ENCODE measurements at places on chromosomes 3 and 15.
A peak's percentile ranks its signal among the peaks of the same experiment; 100 is the strongest.

- DNase-seq: no peak
Observed at GRCh38 chr15:57649138-57649537, 57.4 kb upstream of the POLR2M start.

DNA sequence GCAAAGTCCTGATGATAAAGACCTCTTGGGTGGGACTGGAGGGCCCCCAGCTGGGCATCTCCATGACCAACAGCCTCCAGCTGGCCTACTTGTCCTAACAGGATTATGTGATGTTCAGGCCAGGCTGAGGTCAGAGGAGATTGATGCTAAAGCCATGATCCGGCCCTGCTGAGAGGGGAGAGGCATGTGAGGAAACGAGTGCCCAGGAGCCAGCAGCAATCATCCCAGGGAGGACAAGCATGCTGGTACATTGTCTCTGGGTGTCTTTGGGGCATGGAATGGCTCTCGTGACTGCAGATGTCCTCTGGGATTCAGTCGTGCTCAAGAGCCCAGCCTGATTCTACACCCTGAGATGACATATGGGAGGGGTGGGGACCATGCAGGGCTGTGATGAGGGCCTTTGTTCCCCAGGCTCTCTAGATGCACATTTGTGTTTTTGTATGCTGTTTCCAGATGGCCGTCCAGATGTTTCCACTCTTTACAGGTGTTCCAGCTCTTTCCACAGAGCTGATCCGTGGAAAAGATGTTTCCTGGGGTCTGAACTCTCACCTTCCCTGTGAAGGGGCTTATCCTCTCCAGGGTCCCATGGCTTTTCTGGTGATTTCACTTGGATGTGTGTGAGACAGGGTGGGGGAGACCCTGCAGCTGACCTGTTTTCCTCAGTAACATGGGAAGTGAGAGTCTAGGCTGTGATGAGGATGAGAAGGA lies 20.2 kb downstream of the SLC24A1 start:
- DNase-seq: no peak

DNA sequence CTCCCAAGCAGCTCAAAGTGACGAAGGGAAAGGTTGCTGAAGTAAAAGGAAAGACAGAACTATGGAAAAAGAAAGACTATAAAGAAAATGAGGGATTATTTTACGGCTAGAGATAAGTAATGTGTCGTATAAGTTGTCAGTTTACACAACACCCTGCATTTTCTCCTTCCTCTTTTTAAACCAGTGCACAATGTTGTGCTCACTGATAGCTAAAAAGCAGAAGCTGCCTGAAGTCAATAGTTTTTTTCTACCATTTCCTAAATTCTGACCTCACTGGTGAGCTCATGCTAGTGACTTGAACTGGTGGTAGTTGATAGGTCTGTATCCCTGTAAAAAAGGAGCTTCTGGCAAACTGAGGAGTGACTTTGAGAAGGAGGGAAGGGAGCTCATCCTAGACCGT lies 368.6 kb upstream of the GBE1 start:
- no peak for DNase-seq

GRCh38 chr15:37789881-37790280 lies 144.6 kb upstream of the TMCO5A start:
- no peak for DNase-seq

GRCh38 chr15:92041371-92041770 lies 187.9 kb downstream of the SLCO3A1 start:
- DNase-seq: no peak

DNA sequence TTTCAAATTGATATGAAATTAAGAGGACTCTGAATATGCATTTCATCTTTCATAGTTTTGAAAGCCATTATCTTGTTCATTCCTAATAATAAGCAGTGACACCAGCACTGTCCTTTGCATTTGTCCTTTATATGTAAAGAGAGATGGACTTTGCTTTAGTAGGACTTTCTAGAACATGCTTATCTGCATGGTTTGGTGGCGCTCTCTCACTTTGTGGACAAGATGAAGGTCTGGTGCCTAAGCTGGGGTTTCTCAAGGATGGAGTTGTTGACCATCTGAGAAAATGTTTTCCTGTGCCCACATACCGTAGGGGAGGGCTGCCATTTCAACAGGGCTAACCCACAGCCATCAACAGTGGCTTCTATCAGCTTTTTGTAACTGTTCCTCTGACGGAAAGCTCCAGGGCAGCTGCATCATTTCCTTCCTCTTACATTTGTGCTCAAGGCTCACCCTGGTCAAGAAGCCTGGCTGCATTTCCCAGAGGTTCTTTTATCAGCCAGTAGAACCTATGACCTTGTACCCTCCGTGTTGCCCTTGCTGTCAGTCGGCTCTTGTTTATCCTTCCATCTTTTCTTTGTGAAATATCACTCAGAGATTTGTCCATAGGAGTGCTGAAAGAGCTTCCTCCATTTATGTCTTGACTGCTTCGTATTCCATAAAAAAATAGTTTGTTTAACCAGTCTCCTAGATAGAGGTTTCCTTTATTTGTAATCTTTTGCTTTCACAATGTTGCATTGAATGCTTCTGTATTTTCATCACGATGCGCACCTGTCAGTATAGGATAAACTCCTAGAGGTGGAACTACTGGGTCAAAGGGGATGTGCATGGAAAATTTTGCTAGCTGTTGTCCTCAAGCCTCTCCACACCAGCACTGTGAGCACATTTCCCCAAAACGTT lies 44.6 kb downstream of the ABHD2 start:
- no peak for DNase-seq

DNA sequence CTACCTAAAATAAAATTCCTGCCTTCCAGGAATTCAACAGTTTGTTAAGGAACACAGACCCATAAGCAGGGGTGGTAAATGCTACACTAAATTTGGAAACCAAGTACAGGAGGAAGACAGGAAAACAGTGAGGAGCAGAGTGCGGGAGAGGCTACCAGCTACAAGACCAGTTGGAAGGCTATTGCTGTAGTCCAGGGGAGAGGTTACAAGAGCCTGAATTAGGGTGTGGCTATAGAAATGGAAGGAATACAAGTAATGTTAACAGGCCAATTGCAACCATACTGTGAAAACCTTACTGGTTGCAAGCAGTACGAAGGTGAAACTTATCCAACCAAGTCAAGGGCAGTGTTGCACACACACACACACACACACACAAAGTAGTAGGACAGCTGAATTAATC lies 880 bp upstream of the ARMC8 start:
- no peak for DNase-seq

- DNase-seq: no peak
Observed at GRCh38 chr15:69060041-69060481, 45.6 kb downstream of the NOX5 start.

GRCh38 chr3:159887911-159888310 lies 100.7 kb upstream of the IL12A start:
- no peak for DNase-seq

- DNase-seq: no peak
Observed at GRCh38 chr15:91975241-91975978, 121.9 kb downstream of the SLCO3A1 start.

DNA sequence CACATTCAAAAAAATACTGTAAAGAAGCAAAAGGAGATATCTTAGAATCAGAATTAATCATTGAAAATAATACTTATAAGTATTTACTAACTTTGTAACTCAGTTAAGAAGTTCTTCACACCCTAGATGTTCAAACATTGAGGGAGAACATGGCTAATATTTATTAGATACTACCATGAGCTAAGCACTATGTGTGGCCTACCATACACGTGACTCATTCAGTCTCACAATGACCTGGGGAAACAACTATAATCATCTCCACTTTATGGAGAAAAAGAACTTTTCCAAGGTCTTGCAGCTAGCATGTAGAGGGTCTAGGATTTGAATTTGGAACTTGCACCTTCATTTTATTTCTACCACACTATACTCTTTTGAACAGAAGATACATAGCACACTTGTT lies 361.9 kb upstream of the CFAP20DC start:
- no peak for DNase-seq

DNA sequence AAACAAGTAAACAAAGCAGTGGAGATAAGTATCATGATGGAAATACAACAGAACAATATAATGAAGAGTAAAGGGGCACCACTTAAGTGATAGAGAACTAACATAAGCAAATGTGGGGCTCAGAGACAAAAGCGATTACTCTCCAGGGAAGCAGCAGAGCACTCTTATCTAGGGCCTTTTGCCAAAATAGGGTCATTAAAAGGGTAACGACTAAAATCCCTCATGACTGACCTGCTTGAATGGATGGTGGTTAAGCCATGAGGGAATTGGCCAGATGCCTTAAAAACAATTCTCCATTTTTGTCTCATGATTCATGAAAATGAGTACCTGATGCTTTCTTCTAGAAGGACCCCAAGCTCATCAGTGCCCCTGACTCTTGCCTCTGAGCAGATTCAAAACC lies 3.2 kb upstream of the SLC7A14 start:
- DNase-seq: no peak

- peak; percentile 34 for DNase-seq
Observed at GRCh38 chr15:69976366-69976994, 121.2 kb downstream of the TLE3 start.

- DNase-seq: no peak
Observed at GRCh38 chr3:119362010-119362409, 67.8 kb downstream of the ARHGAP31 start.

DNA sequence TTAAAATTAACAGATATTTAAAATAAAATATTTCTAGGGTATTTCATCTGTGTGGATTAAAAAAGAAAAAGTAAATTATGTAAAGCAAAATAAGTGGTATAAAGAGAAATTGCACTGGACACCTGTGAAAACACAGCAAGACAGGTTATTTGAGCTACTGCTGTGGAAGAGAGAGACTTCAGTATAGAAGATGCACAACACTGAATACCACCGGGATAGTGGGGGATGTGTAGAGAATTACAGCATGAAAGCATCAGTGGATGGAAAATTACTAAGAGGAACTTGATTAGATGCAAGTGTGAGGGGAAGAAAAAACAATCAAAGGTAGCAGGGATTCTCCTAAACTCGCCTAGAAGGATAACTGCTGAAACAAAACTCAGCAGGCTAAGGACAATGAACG lies 1242.5 kb upstream of the GBE1 start:
- DNase-seq: no peak

GRCh38 chr15:84886211-84886983 lies 1.9 kb downstream of the SLC28A1 start:
- DNase-seq: no peak

DNA sequence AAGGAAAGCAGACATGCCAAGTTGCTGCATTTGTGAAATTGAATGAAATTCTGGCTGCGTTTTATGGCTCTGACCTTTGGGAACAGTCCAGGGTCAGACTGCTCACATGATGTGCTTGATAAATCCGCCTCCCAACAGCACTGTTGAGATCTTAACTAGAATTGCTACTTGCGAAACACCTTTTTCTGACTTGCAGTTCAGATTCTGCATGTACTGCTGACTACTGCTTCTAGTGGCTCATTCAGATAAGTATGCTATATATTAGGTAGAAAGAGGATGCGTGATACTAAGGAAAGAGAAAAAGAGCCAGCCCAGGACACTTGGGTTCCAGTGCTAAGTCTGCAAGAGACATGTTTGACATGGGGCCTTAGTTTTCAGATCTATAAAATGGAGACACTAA lies 129.4 kb downstream of the LPP start:
- DNase-seq: no peak

DNA sequence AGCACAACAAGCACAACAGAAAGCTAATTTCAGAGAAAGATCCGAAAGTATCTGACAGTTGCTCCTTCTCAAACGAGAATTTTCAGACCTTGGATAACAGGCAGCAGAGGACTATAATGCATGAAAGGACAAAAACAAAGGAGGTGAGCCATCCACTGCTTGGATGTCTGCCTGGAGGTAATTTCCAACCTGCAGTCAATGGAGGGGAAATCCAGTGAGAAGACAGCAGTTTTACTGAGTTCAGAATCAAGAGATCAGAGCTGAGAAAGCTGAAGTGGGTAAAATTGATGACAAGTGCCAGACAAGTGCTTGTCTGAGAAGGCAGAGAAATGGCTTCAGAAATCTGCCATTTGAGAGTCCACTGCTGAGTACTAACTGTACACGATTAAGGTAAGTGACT lies 22.1 kb downstream of the UBE3A start:
- no peak for DNase-seq

DNA sequence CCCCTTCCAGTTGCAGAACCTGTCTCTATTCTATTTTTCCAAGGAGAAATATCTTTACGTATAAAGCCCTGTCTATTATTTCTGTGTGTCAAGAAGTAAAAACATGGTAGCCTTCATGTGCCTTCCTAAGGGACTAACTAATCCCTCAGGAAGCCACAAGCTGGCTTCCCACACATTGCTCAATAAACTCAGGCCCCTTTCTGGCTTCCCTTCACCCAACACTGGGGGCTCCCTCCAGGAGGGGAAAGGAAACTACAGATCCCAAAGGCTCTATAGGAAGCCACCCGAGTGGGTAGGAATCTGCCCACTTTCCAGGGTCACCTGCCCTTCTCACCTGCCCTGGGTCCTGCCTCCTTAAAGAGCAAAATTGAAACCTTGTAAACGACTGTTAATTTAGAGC lies 4.6 kb downstream of the TLE3 start:
- no peak for DNase-seq

GRCh38 chr3:106183762-106184391 lies 315.1 kb upstream of the CBLB start:
- no peak for DNase-seq

GRCh38 chr3:4019501-4019900 lies 220.3 kb downstream of the LRRN1 start:
- DNase-seq: no peak

GRCh38 chr15:53618461-53618860 lies 141.0 kb downstream of the WDR72 start:
- no peak for DNase-seq

DNA sequence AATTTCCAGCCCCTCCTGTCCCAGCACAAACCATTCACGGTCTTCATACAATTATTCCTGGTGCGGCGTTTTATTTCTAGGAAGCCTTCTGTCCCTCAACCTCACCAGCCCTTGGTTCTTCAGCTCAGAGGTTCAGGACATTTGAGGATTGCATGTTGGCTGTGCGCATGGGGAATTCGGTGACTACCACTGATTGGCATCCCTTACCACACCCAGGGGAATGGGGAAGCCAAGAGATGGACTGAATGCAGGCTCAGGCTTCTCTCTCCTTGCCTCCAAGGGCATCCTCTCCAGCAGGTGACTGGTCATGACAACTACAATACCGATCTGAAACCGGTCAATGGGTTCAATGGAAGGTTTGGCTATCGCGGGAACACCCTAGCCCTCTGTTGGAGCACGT lies 153.8 kb downstream of the MTHFS start:
- no peak for DNase-seq

GRCh38 chr15:79724312-79724711 lies 172.5 kb downstream of the MTHFS start:
- DNase-seq: no peak

GRCh38 chr3:141434255-141434654 lies 52.6 kb upstream of the RASA2 start:
- DNase-seq: no peak

DNA sequence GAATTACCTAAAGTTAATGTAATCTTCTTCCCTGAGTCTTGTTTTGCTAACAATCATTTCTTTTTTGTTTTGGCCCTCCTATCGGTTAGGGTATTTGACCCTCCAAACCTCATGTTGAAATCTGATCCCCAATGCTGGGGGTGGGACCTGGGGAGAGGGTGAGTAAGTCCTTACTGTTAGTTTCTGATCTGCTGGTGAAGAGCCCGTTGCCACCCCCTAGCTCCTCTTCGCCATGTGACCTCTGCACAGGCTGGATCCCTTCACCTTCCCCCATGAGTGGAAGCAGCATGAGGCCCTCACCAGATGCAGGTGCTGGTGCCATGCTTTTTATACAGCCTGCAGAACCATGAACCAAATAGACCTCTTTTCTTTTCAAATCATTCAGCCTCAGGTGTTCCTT lies 62.8 kb upstream of the ADCY5 start:
- no peak for DNase-seq

- no peak for DNase-seq
Observed at GRCh38 chr3:120637851-120638559, 41.9 kb downstream of the NDUFB4 start.

GRCh38 chr3:132196113-132196512 lies 121.1 kb upstream of the ACP3 start:
- no peak for DNase-seq

Data from stimulated activated CD4-positive, alpha-beta T cell treated with anti-CD3 and anti-CD28 coated beads, Interleukin-12 subunit alpha, Interleukin-12 subunit beta, amount 100 ng/mL, for 24 hours (primary cell).